Jurkat, Clone E6-1 (cell line): ENCODE measurements at places on chromosomes 3 and 15.

DNA sequence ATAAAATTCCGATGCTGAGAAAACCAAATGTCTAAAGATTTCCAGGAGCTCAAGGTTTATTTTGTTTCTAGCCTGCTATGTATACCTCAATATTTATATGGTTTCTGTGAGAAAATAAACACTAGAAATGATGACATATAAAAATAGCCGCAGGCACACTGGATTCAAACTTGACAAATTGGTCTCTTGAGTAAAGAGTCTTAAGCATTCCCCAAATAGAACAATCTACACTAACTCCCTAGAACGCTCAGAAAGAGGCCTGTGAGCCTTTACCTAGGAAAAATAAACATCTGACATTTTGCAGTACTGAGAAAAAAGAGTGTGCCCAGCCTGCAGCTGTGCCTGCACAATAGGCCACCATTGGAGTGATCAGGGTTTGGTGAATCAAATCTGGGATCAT, 75.2 kb downstream of the NEK10 start:
- DNase-seq, result no peak

GRCh38 chr3:47890828-47891612, 88.1 kb downstream of the DHX30 start:
- no peak for DNase-seq

- DNase-seq, result peak; percentile 9
Observed at GRCh38 chr3:186425788-186426730, 64.0 kb upstream of the DGKG start.

DNA sequence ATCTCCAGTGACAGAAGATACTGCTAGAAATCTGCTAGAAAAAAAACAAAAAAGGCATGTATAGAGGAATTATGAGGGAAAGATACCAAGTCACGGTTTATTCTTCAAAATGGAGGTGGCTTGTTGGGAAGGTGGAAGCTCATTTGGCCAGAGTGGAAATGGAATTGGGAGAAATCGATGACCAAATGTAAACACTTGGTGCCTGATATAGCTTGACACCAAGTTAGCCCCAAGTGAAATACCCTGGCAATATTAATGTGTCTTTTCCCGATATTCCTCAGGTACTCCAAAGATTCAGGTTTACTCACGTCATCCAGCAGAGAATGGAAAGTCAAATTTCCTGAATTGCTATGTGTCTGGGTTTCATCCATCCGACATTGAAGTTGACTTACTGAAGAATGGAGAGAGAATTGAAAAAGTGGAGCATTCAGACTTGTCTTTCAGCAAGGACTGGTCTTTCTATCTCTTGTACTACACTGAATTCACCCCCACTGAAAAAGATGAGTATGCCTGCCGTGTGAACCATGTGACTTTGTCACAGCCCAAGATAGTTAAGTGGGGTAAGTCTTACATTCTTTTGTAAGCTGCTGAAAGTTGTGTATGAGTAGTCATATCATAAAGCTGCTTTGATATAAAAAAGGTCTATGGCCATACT, 4.0 kb downstream of the B2M start:
- DNase-seq, result no peak

- no peak for DNase-seq
Observed at GRCh38 chr15:34266751-34267150, 41.9 kb downstream of the EMC4 start.

DNA sequence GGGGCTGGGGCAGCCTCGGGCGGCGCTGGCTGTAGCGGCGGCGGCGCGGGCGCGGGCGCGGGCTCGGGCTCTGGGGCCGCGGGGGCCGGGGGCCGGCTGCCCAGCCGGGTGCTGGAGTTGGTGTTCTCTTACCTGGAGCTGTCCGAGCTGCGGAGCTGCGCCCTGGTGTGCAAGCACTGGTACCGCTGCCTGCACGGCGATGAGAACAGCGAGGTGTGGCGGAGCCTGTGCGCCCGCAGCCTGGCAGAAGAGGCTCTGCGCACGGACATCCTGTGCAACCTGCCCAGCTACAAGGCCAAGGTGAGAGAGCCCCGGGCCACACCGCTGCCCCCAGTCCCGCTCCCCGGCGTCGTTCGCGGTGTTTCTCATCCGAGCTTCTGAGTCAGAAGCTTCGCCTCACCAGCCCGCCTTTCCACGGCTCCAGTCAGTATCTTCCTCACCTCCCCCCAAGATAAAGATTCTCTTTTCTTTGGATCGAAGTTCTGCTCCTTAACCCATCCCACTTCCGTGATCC, 600 bp downstream of the FBXO45 start:
- no peak for DNase-seq

DNA sequence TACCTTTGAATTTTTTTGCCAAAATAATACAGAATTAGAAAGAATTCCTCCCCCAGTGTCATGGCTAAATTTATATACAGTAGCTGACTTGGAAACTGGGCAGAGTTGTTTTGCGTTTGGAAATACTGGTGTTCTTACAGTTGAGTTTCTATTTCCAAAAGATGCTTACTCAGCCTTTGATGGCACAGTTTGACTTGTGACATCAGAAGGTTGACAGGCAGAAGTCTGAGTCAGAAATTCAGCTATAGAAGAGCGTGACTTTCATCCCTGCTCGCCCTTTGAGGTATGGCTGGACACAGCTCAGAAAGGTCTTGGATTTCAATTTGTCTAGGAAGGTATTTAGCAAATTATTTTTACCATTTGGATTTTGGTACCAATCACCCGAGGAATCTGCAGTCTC, 175.8 kb downstream of the VGLL4 start:
- DNase-seq, result no peak

GRCh38 chr3:69389520-69390248, 3.8 kb upstream of the FRMD4B start:
- DNase-seq, result no peak

- DNase-seq, result no peak
Observed at GRCh38 chr15:84782346-84782745, 34.0 kb downstream of the ZNF592 start.

GRCh38 chr3:171343693-171344092, 116.5 kb downstream of the TNIK start:
- no peak for DNase-seq

GRCh38 chr3:161585922-161586321, 89.3 kb downstream of the OTOL1 start:
- no peak for DNase-seq

DNA sequence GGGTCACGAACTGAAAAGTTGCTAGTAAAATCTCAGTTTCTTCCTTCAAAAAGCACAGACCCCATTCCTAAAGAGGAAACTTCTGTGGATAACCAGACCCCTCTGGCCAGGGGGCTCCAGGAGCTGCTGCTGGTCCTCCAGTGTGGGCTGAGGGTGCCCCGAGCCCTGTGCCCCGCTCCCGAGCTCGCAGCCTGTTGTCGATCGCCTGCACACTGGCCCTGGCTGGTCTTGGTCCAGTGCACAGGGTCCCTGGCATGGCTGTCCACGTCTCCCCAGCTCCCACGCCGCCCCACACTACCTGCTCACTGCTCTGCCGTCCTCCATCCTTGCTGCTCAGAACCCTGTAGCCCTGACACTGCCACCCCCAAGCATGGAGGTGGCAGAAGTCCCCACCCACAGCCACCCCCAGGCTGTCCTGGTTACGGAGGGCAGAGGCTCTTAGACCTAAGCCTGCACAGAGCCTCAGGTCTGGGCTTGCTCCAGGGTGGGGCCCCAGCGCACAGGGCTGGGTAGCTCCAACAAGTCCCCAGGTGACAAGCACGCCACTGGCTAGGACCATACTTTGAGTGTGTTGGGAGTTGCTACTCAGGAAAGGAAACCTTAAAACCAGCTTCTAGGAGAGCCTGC, 87.0 kb downstream of the PLXNA1 start:
- no peak for DNase-seq

GRCh38 chr3:1026395-1026794, 66.4 kb upstream of the CNTN6 start:
- no peak for DNase-seq

DNA sequence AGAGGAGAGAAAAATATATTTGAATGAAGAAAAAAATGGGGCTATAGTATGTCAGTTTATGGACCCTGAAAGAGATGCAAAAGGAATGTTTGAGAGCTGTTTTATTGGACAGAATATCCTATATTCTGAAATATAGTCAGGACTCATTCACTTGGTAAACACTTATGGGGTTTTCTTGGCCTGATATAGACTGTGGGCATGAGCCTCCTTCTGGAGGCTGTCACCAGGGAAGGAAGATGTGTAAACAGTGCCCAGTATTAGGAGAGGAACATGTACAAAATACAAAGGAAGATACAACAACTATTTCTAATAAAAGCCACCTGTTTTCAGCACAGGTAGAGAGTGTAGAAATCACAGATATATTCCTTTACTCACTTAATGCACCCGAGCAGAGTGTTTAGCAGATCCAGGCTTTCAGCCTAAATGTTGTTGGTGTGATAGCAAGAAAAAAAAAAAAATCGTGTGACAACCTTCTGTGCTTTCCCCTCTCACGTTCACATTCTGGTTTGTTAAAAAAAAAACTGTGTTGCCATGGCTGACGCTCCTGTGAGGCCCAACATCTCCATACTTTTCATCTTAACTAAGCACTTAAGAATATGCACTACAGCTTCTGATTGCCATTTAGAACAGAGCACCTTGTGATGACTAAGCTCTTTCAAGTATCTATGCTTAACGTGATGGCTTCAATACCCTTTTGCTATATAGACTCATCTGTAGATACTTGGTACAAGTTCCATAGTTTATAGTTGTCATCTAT, 134.1 kb downstream of the MBNL1 start:
- DNase-seq, result no peak

DNA sequence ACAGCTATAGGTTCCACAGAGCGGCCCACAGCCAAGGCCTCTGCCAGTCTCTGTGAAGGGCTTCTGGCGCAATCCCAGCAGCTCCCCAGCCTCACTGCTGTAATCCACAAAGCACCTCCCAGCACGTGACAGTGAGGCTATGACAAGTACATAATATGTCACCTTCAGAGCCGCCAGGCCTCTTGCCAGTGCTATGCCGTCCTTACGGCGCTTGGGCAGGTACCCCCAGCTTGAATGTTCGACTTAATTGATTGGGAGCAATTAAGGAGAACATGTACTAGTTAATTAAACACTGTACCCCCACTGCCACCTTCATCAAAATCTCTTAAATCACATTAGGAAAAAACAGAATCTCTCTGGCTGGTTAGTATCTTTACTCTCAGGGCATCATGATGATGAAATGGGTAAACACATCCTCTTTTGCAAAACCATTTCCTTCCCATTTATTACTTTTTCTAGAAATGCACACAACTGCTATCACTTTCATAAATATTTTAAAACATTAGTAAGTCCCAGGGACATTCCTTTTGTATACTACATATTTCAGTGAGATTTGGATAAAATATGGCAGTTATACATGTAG, 169.9 kb downstream of the XXYLT1 start:
- no peak for DNase-seq

- no peak for DNase-seq
Observed at GRCh38 chr15:60634815-60635214, 155.9 kb upstream of the ICE2 start.

- DNase-seq, result no peak
Observed at GRCh38 chr3:13072239-13072599, 1.0 kb downstream of the IQSEC1 start.

DNA sequence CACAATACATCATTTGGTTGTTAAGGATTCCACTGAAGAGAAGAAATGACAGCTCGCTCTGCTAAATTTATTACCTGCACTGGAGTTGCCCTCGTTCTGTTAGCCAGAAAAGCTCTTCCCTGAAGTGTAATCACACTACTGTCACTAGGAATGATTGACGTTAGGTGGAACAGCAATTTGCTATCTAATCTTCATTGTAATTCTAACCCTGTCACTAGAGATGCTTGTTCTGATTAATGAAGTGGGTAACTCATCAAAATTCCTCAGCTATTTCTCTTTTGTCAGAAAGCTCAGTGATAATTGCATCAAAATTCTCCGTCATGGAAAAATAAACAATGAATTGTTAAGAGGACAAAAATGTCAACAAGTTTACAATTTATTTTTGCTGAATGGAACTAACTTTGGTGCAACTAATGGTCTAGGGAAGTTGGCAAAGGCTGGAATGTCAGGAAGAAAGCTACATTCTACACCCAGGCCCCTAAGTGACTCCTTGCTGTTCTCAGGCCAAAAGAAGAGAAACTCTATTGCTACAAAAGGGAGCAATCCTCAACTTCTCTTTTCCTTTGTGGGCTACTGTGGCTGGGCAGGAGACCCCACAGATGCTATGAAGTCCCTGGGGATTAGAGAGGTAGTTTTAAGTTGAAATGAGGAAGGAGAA, 34.1 kb downstream of the CCDC191 start:
- no peak for DNase-seq
